T-helper 17 cell (primary cell): ENCODE measurements at places on chromosomes 5 and 9. TPM values are rescaled to one million over a fixed set of nuclear protein-coding genes. Genes with fewer than 3 reads are reported as not detected.

HNRNPA0 gene
- total RNA-seq: 37.6 TPM

GRCh38 chr9:13263511-13263910 lies 16.0 kb downstream of the MPDZ start:
- DNase-seq: no peak

- DNase-seq: no peak
Observed at GRCh38 chr9:107905308-107906020, 415.9 kb upstream of the KLF4 start.

GRCh38 chr9:101601904-101602765 lies 7.4 kb upstream of the PPP3R2 start:
- no peak for DNase-seq

DNA sequence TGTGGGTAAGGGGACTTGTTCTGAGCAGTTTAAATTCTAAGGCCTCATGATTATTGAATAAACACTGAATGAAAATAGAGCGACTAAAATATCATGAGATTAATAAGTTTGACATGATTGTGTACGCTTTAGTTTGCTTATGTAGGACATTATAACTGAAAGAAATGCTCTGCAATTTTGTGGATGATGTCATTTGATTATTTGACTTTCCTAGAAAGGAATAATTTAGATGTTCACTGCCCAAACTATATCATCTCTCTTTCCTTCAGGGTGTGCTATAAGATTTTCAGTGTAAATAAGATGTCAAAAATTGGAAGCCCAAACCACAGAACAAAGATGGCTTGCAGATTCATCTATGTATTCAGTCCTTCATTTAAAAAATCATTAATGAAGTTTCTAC lies 115.7 kb upstream of the MTAP start:
- no peak for DNase-seq
